ENCODE measurements at places on chromosomes 1 and 21. TPM values are rescaled to one million over a fixed set of nuclear protein-coding genes. Genes with fewer than 3 reads are reported as not detected.

The TNNT2 gene
- total RNA-seq, result not detected

The FCN3 gene
- not detected for total RNA-seq

The DMRTA2 gene
- 0.15 TPM for total RNA-seq

The CREB3L4 gene
- total RNA-seq, result 10.3 TPM

The RHD gene
- total RNA-seq, result not detected

The ATP6V1G3 gene
- total RNA-seq, result not detected

The ZMPSTE24 gene
- 72.1 TPM for total RNA-seq

The ACTL8 gene
- not detected for total RNA-seq
